Substantia nigra (tissue), 51 donors: ENCODE measurements at places on chromosomes 3 and 15.
A peak's percentile ranks its signal among the peaks of the same experiment; 100 is the strongest.

- DNase-seq, result no peak
These were observed 1.5 kb upstream of the ISLR start for GRCh38 chr15:74171965-74172541.

- DNase-seq, result no peak
These were observed 5.5 kb upstream of the NTRK3 start for GRCh38 chr15:88262064-88262463.

DNA sequence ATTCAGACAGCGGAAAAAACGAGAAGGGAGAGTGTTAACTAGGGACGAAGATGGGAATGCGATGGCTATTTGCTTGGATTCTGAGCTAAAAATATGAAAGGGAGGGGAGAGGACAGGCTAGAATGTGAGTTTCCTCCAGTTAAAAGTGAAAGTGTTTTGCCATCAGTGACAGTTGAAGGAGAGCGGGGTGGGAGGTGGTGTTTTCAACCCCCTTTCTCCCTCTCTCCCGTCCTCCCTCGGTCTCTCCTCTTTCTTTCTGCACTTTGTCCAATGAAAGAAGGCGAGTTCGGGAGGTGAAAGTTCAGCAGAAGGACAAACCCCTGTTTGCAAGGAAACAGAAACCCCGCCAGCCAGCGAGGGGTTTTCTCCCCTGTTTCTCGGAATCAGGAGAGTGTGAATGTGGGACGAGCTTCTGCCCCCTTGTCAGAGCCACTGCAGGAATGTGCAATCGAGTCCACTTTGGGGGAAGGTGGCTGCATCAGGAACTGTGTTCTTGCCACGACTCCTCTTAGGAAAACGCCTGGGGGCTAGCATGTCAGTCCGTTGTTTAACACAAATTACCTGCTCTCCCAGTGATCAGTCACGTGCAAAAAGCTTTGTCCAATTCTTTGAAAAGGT, 975 bp upstream of the FOXP1 start:
- peak; percentile 7 for DNase-seq

DNA sequence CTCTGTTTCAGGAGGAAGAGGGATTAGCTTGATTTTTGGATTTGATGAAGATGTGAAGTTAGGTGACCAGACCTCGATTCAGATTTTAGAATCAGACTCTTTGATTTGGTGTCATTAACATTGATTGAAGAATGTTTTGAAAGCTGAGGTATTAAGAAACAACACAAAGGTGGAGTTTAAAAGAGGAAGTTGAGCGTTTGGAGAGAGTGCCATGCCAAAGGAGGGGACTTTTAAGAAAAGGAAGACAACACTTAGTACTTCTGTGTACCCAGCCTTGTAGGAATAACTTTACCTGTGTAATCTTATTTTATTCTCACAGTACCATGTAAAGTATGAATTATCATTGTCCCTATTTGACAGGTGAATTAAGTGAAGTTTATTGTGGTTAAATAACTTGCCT, 34.4 kb downstream of the PPARG start:
- DNase-seq, result no peak
